Stimulated activated CD4-positive, alpha-beta T cell treated with anti-CD3 and anti-CD28 coated beads, TNF-alpha, amount 100 ng/mL, for 24 hours (primary cell): ENCODE measurements at places on chromosomes 16 and 17.
A peak's percentile ranks its signal among the peaks of the same experiment; 100 is the strongest.

DNA sequence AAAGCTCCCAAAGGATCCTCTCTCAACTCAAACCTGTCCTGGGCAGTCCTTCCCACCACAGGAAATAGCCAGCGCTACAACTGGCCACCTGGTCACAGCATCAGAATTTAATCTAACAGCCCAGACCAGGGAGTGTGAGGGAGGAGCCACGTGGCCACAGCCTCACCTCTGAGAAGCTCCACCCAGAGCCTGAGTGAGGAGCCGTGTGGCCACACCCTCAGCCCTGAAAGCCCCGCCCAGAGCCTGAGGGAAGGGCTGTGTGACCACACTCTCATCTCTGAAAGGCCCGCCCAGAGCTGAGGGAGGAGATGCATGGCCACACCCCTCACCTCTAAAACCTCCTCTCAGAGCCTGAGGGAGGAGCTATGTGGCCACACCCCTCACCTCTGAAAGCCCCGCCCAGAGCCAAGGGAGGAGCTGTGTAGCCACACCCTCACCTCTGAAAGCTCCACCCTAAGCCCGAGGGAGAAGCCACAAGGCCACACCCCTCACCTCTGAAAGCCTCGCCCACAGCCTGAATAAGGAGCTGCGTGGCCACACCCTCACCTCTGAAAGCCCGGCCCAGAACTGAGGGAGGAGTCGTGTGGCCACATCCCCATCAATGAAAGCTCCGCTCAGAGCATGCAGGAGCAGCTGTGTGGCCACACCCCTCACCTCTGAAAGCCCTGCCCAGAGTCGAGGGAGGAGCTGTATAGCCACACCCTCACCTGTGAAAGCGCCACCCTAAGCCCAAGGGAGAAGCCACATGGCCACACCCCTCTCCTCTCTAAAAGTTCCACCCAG, 28.6 kb downstream of the SLC38A8 start:
- DNase-seq, result peak; percentile 73

DNA sequence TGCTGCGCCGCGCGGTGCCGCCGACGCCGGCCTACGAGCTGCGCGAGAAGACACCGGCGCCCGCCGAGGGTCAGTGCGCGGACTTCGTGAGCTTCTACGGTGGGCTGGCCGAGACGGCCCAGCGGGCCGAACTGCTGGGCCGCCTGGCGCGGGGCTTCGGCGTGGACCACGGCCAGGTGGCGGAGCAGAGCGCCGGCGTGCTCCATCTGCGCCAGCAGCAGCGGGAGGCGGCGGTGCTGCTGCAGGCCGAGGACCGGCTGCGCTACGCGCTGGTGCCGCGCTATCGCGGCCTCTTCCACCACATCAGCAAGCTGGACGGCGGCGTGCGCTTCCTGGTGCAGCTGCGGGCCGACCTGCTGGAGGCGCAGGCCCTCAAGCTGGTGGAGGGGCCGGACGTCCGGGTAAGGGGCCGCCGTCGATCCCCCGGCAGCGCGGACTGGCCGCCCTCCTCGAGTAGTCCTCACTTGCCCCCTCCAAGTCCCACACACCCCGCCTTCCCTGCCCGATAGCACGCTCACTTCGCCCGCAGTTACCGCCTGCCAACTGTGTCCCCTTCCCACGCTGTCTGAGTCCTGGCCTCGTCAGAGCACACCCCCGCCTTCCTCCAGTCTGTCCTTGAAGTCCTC, 470 bp downstream of the MLYCD start:
- DNase-seq, result no peak

DNA sequence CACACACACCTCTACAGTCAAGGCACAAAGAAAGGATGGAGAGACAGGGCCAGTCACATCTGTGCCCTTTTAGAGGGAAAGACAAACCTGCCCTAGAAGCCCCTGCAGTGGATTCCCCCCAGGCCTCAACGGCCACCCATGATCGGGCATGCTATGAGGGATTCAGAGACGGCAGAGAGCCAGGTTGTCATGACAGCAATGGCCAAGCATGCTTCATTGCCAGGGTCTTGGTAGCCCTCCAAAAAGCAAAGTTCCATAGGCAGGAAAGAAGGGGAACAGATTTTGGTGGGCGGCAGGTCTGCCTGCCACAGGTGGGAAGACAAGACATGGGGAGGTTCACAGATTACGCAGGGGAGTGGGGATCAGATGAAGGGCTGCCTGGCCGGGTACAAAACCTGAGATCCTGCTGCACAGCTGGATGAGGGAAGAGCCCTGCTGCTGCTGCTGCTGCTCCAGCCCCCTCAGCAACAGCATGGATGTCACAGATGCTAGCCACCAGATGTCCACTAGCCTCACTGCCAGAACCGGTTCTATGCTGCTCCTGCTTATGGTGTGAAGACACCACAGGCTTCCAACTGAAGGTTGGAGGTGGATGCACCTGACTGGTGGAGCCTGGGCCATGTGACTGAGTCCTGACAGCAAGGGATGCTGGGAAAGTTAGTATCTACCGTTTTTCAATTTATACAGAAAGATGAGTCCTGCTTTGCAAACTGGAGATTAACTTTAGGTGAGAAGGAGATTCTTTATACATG, 17.8 kb downstream of the ACTG1 start:
- DNase-seq, result no peak

DNA sequence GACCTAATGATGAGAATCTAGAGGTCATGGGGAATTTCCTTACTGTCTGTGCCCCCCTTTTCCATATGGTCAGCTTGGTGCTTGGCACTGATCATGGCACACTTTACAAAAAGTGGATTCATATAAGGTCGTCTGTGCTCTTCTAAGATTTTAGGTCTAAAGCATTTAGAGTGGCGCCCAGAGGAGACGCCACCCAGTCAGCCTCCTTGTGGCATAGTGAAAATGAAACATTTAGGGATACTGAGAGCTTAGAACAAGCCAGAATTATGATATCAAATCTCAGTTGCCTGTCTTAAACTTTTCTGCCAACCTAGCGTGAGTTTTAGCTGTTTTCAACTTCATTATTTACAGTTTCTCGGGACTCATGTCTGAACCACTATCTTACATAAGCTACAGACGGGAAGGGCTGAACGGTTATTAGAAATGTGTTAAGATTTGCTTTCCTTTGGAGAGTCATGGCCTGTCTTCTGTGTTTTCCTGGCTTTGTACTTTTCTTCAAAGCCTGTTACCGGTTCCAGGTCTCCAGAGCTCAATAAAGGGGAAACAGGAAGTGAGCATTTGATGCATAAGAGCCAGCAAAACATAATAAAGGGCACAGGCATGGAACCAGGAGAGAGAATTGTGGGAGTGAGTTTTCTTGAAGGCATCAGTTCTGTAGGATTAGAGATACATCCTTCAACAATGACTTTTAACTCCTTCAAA, 13.7 kb downstream of the ZNRF1 start:
- no peak for DNase-seq

DNA sequence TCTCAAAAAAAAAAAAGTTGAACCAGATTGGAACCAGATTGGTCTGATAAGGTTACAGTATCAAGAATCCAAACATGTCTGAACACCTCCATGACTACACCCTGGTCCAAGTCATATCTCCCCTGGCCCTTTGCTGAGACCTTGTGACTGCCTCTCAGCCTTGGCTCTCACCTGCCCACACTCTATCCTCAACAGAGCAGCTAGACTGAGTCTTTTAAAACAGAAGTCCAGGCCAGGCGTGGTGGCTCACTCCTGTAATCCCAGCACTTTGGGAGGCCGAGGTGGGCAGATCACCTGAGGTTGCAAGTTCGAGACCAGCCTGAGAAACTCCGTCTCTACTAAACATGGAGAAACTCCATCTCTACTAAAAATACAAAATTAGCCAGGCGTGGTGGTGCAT, 91.7 kb downstream of the AIPL1 start:
- DNase-seq, result no peak

GRCh38 chr17:41777574-41778188, 8.8 kb downstream of the JUP start:
- DNase-seq, result no peak

GRCh38 chr17:1558401-1558800, 4.2 kb downstream of the PITPNA start:
- DNase-seq, result no peak

DNA sequence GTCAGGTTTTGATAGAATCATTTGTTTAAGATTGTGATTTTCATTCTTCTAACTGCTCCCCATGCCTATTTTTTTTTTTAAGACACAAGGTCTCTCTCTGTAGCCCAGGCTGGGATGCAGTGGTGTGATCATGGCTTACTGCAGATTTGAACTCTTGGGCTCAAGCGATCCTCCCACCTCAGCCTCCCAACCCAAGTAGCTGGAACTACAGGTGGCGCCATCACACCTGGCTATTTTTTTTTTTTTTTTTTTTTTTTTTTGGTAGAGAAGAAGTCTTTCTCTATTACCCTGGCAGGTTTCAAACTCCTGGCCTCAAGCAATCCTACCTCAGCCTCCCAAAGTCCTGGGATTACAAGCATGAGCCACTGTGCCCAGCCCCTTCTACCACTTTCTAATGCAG, 223.3 kb downstream of the CBLN1 start:
- DNase-seq, result no peak

DNA sequence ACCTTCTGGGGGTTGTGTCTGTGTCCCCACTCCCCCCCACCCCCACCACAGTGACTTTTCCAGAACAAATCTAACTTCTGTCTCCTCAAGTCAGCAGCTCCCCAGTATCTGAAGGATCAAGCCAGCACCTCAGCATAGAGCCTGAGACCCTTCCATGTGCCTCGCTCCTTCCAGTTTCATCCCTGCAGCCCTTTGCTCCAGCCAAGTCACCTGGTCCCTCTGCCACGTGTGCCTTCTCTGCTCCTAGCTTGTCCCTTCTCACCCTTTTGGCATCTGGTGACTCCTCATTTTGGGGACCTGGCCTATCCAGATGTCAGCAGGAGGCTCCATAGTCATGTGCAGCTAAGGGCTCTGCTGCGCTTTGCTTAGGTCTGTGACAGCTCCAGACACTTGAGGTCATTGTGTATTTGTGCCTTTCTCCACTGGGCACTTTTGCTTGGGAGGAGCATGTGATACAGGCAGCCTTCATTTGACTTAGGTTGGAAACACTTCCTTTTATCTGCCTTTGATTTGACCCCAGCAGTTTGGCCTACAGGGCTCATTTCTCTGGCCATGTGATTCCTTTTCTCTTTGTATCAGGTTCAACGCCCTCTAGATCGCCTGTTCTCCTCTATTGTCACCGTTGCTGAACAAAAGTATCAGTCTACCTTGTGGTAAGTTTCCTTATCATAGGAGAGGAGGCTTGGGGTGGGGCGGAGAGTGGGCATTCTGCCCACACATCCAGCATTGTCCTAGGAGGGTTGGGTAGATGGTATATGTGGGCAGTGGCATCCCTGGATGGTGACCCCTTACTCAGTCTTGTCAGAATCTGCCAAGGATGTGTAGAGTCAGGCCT, 7.1 kb upstream of the NFATC3 start:
- DNase-seq, result no peak

- DNase-seq, result no peak
Measured at GRCh38 chr16:55655381-55655896, 349 bp upstream of the SLC6A2 start.

DNA sequence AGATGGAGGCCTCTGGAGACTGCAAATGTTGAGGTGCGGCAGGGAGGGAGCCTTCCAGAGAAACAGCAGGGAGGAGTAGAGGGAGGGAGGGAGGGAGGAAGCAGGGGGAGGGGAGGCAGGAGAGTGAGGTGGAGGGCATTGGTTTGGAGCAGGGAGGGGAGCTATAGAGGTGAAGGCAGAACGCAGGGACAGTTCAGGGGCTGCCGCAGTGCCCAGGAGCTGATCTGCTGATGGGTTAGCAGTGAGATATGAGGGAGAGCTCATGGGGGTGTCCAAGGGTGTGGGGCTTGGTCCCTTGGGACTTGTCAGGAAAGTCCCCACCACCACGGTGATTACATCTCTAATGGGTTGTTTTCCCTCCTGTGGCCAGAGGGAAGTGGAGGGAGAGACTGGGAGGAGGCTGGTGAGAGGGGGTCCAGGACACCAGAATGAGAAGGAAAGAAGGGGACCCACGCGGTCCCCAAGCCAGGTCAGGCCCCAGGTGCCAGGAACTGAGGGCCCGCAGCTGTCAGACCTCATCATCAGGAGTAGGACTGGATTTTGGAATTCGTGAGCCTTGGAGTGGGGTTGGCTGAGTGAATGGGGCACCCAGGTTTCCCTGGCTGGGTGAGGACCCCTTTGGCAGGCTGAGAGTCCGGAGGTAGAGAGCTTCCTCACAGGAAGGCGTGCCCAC, 11.2 kb downstream of the CA4 start:
- DNase-seq, result no peak

DNA sequence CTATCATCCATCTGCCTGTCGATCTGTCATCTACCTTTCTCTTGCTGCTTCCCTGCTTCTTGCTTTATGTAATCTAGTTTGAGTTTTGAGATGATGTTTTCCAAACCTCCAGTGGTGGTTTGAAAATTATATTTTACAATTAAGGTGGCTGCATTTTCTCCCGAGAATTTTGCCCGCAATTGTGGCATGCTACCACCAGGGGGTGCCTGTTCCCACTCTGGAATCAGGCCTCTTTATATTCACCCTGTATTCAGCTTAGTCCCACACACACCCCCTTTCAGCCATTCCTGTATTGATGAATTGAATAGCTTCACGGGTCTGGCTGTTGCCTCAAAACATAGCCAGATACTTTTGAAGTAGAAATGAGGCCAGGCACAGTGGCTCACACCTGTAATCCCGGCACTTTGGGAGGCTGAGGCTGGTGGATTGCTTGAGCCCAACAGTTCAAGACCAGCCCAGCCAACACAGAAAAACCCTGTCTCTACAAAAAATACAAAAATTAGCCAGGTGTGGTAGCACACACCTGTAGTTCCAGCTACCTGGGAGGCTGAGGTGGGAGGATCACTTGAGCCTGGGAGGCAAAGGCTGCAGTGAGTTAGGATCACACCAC, 3.2 kb downstream of the PRSS22 start:
- no peak for DNase-seq

DNA sequence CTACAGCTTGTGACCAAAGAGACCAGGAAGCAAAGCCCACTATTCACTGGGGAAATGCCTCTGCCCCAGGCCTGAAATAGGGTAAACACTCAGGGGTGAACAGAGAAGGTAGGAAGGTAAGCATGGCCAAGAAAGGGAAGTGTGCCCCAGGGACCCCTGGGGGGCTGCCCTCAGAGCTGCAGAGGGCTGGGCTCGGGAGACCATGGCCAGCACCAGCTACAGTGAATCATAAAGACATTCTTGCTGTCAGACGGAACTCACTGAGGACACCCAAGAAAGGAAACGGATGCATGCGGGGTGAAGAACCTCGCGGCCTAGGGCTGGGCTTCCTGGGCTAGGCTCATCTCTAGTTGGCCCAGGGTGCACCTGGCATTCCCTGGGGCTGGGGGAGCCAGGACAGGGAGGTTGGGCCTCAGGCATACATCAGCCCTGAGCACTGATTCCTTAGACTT, 9.6 kb downstream of the HIC1 start:
- no peak for DNase-seq

- DNase-seq, result no peak
Measured at GRCh38 chr17:61402978-61403800, 3.5 kb downstream of the TBX2 start.
